ENCODE measurements at places on chromosomes 7 and 10.
A peak's percentile ranks its signal among the peaks of the same experiment; 100 is the strongest.

GRCh38 chr10:92087750-92088395 is 164.3 kb downstream of the BTAF1 start:
- DNase-seq: peak; percentile 92

DNA sequence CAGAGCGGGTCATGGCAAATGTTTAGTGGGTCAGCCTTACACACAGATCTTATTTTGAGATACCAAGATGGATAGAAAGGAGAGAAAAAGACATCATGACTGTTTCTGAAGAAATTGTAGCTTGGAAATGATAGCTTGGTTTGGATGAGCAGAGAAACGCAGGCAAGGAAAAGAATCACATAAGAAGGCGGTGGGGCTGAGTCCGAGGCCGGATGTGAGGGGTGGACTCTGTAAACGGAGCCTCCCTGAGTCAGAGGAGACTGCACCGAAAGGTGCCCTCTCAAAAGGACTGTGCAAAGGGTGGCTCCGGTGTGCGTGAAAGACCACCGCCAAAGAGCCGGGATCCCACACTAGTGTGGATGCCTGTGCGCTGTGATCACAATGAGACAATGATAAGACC is 53.7 kb downstream of the ADARB2 start:
- DNase-seq: no peak

DNA sequence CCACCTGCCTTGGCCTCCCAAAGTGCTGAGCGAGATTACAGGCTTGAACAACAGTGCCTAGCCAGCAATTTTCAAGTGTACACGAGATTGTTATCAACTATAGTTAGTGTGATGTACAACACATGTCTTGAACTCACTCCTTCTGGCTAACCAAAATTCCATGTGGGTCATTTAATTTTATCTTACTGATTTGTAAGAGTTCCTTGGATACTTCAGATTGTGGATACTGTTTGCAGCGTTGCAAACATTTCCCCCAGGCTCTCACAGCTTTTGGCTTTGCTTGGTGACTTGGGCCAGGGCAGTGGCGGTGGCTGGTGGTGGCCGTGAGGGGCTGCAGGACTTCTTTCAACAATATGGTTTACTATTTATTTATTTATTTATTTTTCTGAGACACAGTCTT is 8.5 kb upstream of the TMEM270 start:
- no peak for DNase-seq

DNA sequence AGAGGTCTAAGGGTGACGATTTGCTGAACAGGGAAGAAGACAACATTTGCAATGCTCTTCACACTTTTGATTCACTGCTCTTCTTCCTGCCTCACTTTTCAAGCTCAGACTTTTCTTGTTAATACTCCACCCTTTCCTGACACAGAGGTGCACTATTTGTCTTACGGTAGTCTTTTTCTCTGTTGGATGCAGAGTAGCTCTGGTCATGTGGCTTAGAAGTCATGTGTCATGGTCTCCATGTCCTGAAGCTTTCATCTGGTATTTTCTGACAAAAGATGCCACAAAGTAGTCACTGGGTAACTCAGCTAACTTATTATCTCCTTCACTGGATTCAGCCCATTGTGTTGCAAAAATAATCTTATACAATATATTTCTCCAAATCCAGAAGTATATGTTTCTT is 149.1 kb downstream of the TFEC start:
- no peak for DNase-seq

DNA sequence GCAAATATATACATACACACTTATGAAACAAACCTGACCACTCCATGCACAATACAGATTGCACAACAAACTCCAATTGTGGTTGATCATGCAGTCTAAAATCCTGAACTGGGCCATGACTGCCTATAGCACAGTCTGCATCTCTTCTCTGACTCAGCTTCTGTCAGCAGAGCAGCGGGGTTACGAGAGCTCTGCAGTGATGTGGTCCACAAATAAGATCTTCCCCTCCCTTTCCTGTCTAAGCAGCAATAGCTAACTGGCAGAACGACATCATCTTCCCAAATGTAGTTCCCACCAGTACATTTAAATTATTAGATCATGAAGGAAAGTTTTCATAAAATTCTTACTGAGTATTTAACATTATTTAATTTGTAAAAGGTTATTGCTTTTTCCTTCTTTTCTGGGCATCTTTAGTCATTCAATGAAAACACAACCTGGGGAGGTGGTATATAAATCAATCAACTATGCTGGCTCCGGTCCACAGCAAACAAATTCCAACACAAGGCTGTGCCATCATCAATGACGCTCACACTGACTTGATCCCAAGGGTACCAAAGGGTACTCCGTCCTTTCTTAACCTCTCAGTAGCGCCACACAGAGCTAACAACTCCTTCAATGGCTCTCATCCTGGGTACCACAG is 17.1 kb downstream of the ARHGAP21 start:
- peak; percentile 78 for DNase-seq

DNA sequence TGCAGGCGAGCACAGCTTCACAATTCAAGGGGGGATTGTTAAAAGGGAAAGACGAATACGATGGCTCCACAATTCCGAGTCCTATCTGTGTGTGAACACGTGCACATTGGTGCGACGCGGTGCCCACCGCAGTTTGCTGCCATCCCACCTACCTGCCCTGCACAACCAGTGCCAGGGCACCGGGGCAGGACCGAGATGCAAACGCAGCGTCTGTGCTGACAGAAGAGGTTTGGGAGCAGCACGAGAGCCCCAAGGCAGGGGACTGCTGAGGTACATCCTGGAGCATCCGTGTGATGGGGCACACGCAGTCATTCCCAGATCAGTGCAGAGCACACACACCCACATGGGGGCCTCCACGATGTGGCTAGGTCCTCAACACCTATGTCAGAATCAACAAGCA is 221.3 kb downstream of the DNAJB6 start:
- DNase-seq: no peak

- DNase-seq: no peak
These were observed 4.4 kb upstream of the FAM107B start for GRCh38 chr10:14779001-14779651.

GRCh38 chr7:22363756-22364422 is 6.9 kb upstream of the RAPGEF5 start:
- no peak for DNase-seq

DNA sequence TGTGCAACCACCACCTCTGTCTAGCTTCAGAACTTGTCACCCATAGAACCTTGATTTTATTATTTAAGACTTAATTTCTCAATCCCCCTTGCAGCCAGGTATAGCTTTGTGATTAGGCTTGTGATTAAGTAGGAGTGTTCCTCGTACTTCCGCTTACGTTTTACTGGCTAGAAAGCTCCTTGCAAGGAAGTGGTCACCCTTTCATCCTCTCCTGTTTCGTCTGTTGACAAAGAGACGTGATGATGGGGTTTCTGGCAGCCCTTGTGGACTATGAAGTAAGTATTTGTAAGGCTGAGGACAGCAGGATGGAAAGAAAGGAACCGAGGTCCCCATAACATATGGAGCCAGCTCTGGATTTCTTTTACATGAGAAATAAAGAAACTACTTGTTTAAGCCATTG is 86.5 kb upstream of the KDM7A start:
- DNase-seq: no peak

DNA sequence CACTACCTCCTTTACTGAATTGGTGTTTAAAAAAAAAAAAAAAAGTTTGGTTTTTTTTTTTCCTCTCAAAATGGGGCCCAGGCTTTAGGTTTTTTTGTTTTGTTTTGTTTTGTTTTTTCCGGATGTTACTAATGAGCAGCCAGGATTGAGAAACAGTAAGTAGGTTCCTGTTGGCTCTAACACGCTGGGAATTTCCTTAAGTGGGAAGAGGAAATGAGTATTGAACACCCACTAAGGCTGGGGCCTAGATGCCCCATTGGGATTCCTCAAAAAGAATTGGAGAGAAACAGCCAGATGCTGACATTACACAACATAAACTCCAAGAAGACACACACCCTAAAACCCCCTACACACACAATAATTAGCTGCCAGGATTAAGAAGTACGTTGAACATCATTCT is 102.2 kb upstream of the NANOS1 start:
- DNase-seq: no peak

GRCh38 chr10:63965846-63966245 is 444.6 kb downstream of the REEP3 start:
- peak; percentile 42 for DNase-seq

DNA sequence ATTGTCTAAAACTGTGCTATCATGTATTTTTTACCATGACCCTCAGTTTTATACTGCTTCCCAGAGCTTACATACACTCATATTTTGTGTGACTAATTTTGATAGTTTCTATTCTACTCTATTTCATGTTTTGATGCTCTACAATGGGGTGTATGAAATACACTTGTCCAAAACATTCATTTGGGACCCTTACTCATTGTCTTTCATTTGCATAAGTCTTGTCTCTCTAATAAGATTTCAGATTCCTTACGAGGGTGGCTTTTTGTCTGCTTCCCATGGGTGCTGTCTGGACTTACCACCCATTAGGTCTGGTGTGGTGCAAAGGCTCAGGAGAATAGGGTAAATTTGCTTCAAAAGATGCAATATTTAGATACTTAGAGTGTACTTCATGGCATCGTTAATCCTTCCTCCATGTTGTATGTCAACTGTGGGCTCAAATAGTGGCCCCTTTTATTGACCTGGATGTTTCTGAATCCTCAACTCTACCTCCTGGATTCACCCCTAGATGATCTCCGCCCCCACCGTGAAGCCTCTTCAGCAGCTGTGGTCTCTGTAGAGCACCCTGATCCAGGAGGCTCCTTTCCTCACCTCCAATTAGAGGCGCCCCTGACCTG is 3.6 kb upstream of the GIMAP5 start:
- no peak for DNase-seq

DNA sequence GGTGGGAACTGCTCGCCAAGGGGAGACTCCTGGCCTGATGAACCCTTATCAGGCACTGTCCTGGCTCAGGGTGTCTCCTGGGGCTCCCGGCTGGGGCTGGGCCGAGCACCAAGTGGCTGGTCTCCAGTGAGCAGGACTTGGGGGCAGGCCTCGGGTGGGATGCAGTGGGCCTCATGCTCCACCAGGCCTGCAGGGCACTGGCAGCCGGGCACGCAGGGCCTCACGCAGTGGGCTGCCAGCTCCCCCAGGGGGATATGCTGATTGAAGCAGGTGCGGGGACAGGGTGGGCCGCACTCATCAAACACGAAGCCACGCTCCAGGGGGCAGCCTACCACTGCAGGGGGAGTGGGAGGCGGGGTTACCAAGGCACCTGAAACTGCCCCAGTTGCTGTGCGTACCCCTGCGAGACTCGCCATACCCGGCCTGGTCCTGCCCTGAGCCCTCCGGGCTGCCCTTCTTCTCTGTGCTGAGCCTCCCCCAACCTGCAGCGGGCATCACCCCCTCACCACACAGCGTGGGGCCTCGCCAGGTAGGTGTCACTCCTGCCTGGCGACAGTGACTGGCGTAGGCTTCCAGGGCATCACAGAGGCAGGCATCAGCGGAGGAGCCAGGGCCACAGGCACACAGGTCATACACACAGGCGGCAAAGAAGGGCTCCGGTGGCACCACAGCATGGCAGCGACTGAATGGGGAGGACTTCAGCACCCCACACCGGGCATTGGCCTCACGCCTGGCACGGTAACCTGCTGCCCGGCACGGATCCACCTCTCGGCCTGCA is 14.5 kb downstream of the ATP6V1F start:
- peak; percentile 56 for DNase-seq

GRCh38 chr7:105250239-105250638 is 138.5 kb downstream of the SRPK2 start:
- no peak for DNase-seq

- DNase-seq: no peak
These were observed 40.7 kb downstream of the ARL4A start for GRCh38 chr7:12728192-12728538.

DNA sequence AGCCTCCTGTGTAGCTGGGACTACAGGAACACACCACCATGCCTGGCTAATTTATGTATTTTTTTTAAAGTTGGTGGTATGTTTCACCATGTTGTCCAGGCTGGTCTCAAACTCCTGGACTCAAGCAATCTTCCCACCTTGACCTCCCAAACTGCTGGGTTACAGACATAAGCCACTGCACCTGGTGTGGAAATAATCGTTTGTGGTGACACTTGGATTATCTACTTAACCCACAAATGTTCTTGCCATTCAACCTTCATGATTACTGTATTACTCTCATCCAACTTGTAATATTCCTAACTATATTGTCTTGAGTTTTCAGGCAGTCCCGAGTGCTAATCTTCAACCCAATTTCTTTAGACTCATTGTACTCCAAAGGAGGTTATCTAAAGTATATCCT is 9.6 kb upstream of the SRGN start:
- no peak for DNase-seq

- no peak for DNase-seq
These were observed 165.2 kb downstream of the HERPUD2 start for GRCh38 chr7:35529713-35530112.

DNA sequence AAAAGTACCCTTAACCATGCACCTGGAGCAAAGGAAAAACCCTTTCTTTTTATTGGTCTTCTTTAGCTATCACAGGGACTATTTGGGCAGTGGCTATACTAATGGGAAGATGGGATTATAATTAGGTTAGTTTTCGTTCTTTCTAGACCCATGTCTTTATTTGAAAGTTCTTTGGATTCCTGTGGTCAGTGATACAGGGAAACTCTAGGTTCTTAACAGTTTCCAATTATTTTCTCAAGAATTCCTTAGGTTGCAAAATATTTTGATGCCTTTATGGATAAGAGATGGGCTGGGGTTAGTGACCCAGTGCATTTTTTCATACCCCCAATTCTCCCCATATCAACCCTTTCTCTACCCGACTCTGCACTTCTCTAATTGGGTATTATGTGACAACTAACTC is 49.0 kb downstream of the ADD3 start:
- no peak for DNase-seq

DNA sequence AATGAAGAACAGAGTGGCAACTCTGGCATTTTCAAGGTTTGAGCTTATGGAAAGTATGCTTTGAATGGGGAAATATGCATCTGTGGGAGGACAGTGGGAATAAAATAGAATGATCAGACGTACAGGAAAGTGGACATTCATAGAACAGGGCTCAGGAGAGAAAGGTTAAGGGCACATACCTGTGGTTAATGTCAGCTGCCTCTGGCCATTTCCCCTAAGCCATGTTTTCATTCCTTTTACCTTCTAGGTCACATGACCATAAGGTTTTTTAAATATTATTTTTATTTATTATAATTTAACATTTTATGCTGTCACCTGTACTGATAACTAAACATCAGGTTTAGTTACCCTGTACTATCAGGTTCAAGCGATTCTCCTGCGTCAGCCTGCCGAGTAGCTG is 52.8 kb downstream of the LRRC4 start:
- no peak for DNase-seq

DNA sequence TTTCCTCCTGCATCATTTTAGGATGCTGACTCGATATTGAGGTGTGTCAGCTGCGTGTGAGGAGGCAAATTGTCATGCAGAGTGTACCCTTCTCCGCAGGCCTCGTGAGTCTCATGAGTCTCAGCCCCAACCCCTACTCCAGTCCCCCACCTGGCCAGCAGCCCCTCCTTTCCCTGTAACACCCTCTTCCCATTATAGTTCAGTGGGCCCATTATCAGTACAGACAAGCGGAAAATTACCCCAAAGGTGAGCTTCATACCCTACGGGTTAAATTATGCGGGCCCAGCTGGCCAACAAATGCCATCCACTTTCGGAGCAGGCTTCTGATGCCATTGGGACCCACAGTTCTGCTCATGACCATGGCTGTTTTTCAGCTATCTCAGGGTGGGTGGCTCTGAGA is 25.2 kb downstream of the SFTPD start:
- no peak for DNase-seq

GRCh38 chr7:16874066-16874465 is 7.7 kb downstream of the AGR3 start:
- no peak for DNase-seq

All from G401 (cell line).